ENCODE measurements at places on chromosomes 5 and 9.

- DNase-seq = no peak
Observed at GRCh38 chr5:35859101-35859661, 2.5 kb downstream of the IL7R start.

DNA sequence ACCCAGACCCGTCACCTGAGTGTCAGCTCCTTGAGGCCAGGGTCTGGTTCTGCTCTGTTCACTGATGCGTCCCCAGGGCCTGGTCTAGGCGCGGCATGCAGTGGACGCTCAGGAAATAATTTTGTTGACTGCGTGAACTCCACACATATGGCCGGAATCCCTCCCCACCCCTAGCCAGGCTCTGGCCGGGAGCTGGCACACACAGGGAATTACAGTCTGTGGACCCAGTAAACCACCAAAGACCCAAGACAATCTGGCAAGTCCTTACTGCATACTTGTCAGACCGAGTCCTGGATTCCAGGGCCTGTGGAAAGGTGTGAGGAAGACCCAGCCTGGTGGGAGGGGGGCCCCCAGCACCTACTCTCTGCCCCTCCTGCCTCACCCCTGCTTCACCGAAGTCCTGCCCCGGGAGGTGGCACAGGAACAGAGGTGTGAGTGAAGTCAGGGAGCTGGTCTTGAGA, 113.0 kb upstream of the IER5L start:
- no peak for DNase-seq

DNA sequence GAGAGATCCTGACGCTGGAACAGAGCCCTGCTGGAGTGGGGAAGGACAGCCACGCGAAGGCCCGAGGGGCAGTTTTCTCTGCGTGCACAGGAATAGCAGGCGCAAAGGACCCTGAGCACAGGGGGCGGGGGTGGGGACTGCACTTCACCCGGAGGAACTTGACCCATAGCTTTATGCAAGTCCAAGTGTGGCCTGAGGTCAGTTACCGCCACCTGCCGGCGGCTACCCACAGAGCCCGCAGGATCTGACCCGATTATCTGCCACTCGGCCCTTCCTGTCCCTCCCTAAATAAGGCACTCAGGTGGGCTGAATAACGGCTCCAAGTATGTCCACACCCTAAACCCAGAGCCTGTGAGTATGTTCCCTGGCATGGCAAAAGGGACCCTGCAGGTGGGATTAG, 65.4 kb upstream of the FCN1 start:
- DNase-seq = peak; percentile 69

DNA sequence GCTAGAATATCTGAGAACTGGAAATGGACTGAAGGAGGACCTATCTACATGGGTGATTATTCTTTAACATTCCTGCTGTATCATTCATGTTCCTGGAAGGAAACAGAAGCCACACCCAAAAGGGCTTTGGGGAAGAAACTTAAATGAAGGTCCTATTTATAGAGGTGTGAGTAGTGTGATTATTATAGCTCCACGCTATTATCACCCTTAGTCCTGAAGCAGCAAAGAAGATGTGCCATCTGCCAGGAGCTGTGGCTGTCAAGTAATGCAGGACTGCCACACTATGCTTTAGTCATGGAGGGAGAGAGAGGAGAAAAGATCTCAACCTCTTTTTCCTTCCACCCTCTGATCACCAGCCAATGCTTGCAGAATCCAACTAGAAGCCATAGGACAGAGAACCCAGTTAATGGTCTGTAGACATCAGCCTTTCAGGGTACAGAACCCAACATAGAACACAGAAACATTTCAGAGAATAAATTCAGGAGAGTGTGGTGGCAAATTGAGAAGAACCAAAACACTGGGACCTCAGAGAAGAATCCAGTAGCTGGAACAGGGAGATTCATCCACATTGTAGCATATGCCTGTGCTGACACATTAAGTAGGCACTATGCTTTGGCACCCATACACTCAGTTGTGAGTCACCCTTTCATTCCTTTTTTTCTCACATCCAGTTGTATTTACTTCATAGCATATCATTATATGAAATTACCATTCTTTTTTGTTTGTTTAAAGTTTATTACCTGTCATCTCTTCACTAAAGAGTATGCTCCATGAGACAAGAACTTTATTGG, 21.0 kb upstream of the RNF180 start:
- no peak for DNase-seq

- DNase-seq = no peak
Observed at GRCh38 chr9:125959951-125960619, 212.9 kb downstream of the PBX3 start.

DNA sequence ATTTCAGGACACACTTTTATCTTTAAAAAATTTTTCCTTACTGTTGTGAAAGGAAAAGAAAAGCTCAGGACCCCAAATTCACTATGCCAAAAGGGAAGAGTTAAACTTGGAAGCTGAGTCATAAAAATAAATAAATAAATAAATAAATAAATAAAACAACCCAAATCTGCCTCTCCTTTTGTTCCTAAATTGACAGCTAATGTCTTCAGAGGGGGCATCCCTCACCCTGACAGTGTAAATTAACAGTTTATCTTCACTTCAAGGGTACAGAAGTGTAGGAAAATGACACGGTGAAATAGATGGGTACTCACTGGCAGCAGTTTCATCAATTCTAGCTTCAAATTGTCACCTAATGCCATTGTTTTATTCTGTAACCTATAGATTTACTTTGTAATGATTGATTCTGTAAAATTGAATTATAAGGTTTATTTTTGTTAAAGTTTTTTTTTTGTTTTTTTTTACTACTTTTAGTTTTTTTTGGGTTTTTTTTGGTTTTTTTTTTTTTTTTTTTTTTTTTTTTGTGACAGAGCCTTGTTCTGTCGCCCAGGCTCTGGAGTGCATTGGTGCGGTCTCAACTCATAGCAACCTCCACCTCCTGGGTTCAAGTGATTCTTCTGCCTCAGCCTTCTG, 18.5 kb upstream of the ANXA1 start:
- DNase-seq = no peak

- no peak for DNase-seq
Observed at GRCh38 chr5:56471707-56472106, 238.6 kb upstream of the ANKRD55 start.

DNA sequence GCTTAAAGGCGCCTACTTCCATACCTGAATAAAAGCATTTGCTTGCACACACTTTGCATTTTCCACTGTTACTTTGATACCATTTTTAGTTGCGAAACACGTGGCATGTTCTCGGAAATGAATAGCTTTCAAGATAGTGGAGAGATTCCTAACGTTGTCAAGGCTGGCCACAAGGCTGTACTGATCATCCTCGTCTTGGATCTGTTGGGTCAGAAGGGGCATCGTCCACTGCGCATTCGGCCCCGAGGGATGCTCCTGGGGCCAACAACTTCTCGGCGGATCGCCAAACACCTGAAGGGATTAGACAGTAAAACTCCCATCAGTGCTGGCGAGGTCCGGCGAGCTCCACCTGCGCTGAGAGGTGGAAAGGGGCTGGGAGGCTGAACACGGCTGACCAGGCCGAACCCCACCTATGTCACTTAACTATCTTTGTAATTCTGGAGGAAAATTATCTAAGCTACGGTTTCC, 599 bp downstream of the RAD1 start:
- no peak for DNase-seq

GRCh38 chr9:128120741-128121465, 6.6 kb downstream of the PTGES2 start:
- DNase-seq = no peak

DNA sequence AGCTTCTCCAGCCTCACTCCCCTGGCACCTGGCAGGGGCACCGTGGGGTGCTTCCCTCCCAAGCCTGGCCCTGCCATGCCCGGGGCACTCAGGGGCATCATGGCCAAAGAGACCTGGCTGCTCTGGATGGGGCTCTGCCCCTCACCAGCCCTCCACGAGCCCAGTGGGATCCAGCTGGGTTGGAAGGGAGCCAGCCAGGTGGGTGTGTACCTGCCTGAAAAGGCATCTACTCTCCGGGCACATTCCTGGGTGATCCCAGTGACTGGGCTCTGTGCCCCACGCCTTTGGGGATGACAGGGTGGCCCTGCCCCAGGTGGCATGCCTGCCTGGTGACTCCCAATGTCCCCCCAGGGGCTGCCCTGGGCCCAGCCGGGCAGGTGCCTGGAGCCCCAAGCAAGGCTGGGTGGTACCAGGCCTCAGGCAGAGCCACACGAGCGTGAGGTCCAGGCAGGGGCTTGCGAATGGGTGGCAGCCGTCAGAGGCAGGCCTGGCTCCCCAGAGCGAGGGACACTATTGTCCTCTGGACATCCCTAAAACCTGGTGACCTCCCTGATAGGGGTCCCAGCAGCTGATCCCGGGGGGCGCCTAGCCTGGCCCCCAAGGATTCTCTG, 777 bp downstream of the GPSM1 start:
- DNase-seq = no peak

GRCh38 chr5:5564898-5565297, 142.4 kb downstream of the ICE1 start:
- no peak for DNase-seq

DNA sequence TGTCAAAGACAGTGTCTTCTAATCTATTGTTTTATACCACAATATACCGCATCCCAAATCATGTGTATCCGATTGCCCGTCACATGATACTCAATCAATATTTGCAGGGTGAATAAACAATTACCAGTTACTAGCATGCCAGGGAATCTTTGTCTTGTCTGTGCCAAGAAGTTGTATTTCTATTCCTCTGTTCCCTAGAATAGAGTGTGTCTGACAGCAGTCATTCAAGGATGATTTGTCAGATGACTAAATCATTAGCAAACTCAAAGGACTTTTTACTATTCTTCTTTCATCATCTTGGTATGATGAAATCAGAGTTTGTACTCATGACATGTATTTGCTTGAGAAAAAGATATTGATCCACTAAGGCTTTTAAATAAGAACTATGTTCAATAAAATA, 348.8 kb downstream of the HTR1A start:
- no peak for DNase-seq

DNA sequence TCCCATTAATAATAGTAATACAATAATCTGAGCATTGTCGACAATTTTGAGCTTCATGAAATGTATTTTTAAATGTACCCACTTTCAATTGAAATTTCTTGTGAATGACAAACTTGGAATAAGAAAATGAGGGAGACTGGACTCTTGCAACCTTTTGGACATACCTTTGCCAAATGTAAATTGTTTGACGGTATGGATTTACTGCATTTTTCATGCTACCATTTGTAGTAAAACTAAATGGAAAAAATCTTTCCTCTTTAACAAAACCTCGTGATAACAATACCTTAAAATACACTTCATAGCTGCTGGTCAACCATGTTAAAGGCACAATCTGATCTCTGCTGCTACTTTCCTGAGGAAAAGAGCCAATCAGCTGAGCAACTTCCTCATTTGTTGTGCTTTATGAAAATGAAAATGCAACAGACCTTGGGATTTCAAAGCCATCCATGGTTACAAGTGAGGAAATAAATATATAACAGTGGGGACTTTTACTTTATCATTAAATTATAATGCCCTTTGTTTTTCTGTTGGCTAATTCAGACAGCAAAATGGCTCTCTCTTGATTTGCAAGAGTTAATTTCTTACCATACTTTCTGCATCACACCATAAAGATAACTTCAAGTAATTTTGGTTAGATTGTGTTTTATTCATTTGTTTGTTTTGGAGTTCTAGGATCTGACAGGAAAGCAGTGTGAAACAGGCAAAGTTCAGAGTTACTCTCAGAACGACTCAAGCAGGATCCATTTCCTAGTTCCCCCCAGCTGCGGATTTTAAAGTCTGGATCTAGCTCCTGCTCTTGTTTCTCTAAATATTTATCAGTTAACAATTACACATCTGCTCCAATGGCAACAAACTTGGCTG, 1.1 kb downstream of the ALDH1A1 start:
- DNase-seq = no peak

- no peak for DNase-seq
Observed at GRCh38 chr9:69569738-69570451, 102.3 kb downstream of the APBA1 start.

DNA sequence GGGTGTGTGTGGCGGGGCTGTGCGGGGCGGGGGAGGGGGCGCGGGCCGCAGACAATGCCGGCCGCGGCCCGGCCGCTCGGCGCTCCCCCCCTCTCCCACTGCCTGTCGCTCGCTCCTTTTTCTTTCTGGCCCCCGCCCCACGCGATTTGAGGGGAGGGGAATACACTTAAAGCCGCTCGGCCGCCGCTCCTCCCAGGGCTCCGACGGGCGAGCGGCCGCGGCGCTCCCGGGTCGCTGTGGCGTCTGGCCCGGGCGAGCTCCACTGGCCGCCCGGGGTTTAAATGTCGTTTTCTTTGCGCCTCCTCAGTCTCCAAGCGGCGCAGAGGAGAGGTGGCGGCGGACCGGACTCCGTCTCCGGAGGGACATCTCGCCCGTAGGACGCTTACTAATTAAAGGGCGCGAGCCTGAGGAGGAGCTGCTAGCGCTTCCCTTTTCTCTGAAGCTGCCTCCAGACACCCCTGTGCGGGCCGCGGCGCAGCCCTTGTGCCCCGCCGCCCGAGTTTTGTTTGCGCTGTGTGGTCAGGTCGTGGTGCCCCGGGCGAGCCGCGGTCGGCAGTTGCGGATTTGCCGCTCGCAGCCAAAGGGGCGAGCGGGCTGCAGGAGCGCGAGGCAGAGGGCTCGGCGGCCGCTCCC, 1.4 kb downstream of the ZSWIM6 start:
- peak; percentile 65 for DNase-seq

- no peak for DNase-seq
Observed at GRCh38 chr9:16959391-16959790, 88.9 kb upstream of the BNC2 start.

DNA sequence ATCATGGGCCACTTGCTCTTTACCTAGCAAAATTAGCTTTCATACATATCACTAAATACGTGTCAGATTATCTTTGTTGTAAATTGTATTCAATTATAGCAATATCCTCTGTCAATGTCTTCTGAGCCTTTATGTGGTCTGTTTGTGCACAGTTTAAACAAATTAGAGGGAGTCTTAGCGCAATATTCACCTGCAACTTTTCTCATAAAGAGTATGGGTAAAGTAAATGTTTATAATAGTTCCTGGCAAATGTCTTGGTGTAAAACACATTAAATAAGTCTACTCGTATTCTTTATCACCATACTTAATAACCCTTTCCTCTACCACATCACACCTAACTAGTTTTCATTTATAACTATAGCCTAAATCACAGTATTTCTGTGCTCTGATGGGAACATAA, 169.0 kb downstream of the PCSK1 start:
- no peak for DNase-seq

DNA sequence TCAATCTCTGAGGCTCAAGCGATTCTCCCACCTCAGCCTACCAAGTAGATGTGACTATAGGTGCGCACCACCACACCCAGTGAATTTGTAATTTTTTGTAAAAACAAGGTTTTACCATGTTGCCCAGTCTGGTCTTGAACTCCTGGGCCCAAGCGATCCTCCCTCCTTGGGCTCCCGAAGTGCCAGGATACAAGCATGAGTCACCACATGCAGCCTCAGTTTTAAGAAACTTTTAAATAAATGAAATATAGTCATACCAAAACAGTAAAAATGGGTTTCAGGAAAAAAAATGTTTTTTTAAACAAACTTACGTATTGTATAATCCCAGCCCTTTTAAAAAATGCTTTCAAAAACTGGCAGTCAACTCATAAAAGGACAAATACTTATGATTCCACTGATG, 26.6 kb downstream of the FXN start:
- no peak for DNase-seq

All from mesendoderm (in vitro differentiated cells).